ENCODE measurements at places on chromosomes 1 and 21. TPM values are rescaled to one million over a fixed set of nuclear protein-coding genes. Genes with fewer than 3 reads are reported as not detected.

The NR5A2 gene
- not detected for total RNA-seq

The ATXN7L2 gene
- total RNA-seq = 3.2 TPM

The CRYBG2 gene
- 72.4 TPM for total RNA-seq

The AMY1A gene
- not detected for total RNA-seq

The TNFRSF25 gene
- 34.3 TPM for total RNA-seq

The S100A16 gene
- total RNA-seq = 1,940 TPM
